ENCODE measurements at places on chromosomes 7 and 10.

- no peak for DNase-seq
Observed at GRCh38 chr10:88278912-88279311, 304.2 kb downstream of the RNLS start.

- no peak for DNase-seq
Observed at GRCh38 chr7:74020390-74020789, 7.6 kb upstream of the ELN start.

DNA sequence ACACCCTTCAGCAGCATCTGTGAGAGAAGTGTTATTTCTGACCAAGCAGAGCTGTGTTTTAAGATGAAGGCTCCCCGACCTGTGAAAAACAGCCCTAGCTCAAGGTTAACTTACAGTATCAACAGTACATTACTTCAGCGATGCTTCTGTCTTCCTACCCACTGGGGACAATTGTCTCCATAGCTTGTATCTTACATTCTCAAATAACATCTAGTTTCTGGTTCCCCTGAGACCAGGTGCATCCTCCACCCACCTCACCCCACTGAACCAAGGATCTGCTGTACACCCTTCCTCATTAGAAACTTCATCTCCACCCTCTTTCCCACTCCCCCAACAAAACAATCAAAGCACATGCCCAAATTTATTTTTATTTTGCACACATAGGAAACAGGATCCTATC lies 102.0 kb downstream of the VOPP1 start:
- no peak for DNase-seq

GRCh38 chr7:4201566-4201965 lies 480.5 kb upstream of the FOXK1 start:
- no peak for DNase-seq

DNA sequence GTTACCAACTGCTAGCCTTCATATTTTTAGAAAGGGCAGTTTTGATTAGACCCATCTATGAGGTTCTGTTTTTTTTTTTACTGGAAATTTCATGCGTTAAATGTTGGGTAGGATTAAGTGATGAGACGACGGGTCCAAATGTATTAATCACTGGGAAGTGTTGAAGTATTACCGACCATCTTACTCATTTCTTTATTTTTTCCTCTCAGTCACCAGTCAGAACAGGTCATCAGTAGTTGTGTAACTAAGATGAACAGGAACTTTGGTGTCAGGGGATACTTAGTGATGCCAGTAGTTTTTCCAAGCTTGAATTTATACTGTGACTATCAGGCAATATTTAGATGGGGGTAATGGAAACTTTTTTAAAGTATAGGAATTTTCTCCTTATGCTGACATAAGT lies 14.2 kb downstream of the TFAM start:
- no peak for DNase-seq

- no peak for DNase-seq
Observed at GRCh38 chr10:101283762-101284100, 54.5 kb upstream of the LBX1 start.

- no peak for DNase-seq
Observed at GRCh38 chr7:158077151-158077840, 510.3 kb downstream of the PTPRN2 start.

- DNase-seq, result no peak
Observed at GRCh38 chr10:86372784-86373239, 6.2 kb upstream of the GRID1 start.

DNA sequence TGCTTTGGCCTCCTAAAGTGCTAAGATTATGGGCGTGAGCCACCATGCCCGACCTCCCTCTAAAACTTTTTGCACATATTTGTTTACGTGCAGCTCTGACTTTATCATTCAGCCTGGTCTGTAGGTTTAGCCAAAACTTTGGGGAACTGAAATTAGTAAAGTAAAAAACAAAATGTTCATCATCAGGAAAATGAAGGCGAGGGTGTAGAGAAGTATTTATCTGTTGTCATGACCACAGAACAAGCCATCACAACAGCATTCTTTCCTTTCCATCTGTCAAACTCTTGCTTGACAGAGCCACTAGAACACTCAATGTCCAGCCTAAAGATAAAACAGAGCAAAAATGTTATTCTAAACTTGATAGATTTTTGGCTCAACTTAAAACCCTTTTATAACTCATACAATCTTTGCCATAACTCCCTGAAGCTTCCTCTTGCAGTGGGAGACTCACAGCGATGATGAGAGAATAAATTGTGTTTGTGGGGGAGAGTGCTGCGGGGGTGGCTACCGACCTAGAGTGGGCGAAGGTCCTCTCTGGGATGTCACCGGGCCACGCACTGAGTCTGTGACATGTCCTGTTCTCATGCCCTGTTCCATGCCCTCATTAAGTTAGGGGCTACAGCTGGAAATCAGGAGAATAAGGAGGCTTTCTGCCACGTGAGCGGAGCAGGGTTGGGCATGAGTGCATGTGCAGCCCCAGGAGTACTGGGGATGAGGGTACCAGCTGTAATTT lies 58.6 kb upstream of the MKRN1 start:
- no peak for DNase-seq

- no peak for DNase-seq
Observed at GRCh38 chr7:104137511-104137910, 70.3 kb downstream of the ORC5 start.
